ENCODE measurements at places on chromosomes 7 and 10.

- no peak for DNase-seq
These were observed 69.4 kb upstream of the FZD1 start for GRCh38 chr7:91194841-91195240.

DNA sequence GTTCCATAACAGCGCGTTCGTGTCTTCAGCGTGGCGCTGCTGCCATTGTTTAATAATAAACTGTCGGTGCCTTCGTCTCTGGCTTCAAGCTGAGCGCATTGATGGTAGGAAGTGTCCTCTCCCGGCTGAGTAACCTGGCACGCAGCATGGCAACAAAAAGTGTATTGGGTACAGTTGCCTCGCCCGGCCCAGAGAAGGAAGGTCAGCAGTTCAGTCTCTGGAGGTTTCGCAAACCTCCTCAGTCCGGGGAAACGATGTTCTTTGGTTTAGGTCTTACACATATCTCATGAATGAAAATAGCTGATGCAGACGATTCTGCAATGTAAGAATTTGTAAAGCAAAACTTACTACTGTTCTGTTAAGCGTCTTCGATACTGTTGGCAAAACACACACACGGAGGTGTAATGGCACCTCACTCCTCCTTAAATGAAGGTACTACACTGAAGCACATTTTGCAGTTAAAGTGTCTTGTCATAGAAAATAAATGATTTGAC is 739 bp upstream of the CCDC186 start:
- DNase-seq = no peak

DNA sequence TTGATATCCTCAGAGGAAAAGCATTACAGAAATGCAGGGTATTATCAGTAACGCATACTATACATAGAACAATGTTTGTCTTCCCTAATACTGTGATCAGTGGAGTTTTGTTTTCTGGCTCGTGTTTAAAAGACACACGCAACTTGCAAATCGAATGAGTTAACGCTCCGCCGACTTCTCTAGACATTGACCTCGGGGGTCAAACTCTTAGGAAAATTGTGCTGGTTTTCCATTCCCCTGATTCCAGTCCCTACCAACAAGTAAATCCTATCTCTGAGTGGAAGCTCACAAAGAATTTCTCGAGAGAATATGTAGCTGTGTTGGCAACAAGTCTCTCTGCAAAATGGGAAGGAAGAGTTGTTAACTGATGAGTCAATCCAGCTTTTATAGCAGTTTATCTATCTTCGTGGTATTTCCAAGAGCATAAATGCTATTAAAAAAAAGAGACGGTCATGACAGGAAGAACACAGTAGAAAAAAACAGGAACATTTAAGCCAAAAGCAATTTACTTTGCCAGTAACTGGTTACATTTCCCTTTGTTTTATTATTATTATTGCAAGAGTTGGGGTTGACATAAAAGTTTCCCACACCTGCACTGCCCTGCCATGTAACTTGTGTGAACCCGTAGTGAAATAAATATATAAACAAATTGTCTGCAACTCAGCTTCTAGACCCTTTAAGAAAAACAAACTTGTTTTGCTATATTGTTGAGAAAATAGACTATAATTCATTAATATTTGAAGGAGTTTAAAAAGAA is 144.4 kb downstream of the ARID5B start:
- no peak for DNase-seq

GRCh38 chr7:50665403-50666123 is 100.4 kb upstream of the DDC start:
- DNase-seq = no peak

DNA sequence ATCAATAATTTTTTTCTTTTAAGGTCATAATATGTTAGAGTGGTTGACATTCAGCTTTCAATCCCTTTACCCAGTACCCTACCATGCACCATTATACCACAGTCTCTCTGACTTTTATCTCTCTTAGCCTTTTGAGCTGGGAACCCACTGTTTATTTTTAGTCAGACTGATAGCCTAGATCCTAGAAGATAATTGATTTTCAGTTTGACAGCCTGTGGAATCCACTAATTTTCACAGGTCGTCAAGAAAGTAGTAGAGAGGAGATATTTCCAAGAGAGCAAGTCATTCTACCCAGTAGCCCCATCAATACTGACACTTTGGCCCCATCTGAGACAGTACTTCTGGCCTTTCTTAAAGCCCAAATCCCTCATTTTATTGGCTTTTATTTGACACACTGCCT is 67.1 kb upstream of the CC2D2B start:
- DNase-seq = no peak

- DNase-seq = no peak
These were observed 29.3 kb downstream of the CRCP start for GRCh38 chr7:66143876-66144332.

DNA sequence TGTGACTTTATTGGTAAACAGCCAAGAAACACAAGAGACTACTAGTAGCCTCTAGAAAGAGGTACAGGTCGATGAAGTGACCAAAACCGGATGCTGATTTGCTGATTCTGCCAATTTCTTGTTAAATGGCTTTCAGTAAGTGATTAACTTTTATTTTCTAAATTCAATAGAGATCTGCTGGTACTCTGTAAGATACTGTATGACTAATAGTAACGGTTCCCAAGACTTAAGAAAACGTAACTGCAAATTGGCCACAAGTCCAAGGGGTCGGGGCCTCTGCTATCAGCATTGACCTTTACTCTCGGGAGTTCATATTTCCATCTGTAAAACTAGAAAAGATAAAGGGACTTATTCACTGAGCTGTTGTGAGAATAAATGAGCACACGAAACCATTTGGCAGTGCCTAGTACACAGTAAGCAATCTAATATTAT is 1.4 kb downstream of the FAM3C start:
- no peak for DNase-seq

DNA sequence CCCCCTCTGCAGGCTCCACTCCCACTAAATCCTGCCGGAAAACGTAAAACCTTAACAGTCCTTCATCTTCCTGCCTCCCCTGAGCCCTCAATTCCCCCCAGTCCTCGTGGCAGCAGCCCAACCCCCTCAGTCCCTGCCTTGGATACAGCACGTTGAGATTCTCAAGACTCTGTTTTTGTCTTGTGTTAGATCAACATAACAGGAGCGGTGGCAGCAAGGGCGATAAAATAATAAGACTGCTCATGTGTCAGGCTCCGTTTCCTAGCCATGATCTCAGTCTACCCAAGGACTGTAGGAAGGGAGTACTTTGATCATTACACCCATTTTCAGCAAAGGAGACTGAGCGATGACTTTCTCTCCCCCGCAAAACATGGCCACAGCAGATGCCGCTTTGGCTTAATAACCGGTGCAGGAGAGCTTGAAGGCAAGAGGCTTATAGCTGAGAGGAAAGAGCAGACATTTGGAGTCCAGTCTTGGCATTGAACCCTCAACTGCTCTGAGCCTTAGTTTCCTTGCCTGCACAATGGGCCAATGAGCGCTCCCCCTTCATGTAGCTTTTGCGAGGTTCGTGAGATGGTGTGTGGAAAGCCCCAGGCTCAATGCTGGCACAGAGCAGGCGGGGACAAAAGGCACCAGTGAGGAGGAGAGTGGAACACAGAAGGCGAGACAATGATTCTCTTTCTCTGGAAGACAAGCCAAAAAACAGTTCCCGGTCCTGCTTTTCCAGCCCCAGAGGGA is 42.1 kb upstream of the PCBD1 start:
- no peak for DNase-seq

- no peak for DNase-seq
These were observed 60.4 kb upstream of the CDK1 start for GRCh38 chr10:60717852-60718251.

GRCh38 chr7:30674876-30675275 is 7.4 kb downstream of the CRHR2 start:
- DNase-seq = no peak

GRCh38 chr7:2231992-2232765 is 566 bp downstream of the MAD1L1 start:
- no peak for DNase-seq

GRCh38 chr10:17023386-17024298 is 106.0 kb downstream of the CUBN start:
- peak; percentile 96 for DNase-seq

DNA sequence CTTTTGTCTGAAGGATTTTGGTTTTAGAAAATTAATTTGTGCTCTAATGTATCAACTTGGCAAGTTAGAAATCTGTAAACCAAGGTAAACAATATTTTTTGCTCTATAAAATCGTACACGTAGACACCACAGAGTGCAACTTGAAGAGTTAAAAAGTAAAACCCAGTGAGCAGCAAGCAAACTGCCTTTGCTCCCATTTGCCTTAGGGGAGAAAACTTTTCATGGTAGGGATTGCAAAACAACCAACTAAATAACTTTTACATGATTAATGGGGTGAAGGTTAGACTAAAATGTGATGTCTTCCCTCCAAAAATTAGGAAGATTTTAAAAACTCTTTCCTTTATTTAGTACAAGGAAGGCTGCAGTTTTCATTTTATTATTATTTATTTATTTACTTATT is 224.2 kb upstream of the LYZL1 start:
- no peak for DNase-seq

DNA sequence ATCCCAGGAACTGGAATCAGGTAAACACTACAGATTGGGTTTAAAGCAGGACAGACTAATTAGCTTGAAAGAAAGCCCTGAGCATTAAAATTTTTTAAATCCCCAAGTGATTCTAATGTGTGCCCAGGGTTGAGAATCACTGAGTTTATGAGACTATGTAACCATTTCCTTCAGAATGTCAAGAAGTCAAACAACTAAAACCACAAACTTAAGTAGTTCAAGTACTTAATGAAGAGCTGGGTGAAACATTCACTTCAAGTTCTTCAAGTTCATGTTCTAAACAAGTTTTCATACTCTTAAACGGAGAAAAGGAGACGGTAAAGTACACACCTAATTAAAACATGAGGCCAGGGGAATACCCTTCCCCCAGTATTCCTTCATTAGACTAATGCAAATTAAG is 28.2 kb upstream of the TLL2 start:
- DNase-seq = no peak

DNA sequence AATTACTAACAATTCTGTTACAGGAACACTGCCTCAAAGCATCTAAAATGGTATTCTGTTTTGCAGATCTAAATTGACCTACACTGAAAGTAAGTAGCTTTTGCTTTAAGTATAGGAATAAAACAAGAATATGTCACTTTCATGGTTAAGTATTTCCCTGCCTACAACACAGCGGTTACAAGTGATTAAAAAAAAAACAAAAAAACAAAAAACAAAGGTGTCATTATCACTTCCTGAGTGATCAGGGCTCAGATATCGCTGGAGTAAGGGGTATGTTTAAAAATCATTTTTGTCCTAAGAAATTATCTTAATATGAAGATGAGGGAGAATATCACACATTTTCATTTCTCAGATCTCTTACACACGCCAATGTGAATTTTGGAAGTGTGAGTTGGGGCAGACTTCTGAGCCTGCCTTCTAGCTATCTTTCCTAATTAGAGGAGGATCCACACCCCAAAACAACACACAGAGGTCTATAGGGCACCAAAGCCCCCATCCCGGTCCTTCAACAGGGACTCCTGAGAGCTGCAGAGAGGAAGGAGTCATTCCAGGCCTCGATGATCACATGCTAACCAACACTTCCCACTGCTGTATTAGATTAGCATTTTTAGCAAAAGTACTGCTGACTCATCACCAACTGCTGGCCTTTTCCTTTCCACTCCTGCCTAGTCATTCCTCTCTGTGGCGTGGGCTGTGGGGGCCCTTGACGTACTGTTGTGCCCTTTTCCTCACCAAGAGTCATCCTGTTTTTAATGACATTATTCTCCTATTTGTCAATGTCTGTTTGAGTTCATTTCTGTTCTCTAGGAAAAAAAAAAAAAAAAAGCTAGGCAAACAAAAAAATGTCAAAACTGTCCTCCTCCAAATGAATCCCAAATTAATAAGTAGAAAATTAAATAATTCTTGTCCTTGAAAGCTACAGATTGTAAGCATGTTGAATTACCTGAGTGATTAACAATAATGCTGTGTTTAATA is 31.2 kb downstream of the PRTFDC1 start:
- peak; percentile 94 for DNase-seq

DNA sequence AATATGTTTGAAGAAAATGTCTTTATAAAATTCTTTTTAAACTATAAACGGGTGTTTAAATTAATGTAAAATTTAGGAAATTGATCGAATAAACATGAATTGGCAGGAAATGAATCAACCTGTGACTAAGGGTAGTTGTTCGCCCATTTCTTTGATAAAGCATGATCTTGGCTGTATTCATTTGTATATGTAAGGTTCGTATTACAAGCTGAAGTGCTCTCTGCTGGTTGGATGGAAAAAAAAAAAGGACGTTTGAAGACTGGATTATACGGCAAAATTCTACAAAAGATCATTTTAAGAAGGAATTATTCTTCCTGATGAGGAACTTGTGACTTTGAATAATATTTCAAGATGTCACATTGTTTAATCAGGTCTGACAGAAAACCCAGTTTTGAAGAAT is 185.4 kb upstream of the ANK3 start:
- no peak for DNase-seq

GRCh38 chr10:61406242-61406641 is 46.9 kb downstream of the TMEM26 start:
- DNase-seq = no peak

DNA sequence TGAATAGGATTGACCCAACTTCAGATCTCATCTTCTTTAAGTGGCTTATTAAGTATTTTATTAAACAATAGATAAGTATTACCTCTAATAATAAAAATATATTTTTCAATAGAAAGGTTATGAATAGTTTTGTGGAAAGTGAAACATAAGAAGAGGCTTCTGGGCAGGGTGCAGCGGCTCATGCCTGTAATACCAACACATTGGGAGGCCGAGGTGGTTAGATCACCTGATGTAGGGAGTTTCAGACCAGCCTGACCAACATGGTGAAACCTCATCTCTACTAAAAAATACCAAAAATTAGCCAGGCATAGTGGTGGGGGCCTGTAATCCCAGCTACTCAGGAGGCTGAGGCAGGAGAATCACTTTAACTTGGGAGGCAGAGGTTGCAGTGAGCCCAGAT is 26.5 kb downstream of the GPR85 start:
- no peak for DNase-seq

DNA sequence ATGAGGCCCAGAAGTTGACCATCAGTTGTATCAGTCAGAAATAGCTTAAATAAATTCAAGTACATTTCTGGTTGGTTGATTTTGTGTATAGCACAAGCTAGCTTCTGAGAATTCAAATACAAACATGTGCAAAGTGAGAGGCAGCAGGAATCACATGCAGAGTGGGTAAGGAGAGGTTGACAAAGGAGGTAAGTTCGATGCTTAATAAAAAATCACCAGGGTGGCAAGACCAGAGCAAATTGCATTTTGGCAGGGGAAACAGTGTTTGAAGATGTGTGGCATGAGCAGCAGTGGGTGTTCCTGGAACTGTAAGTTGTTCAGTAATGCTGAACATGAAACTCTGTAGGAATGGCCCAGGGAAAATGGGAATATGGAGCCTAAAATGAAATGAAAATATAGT is 52.6 kb downstream of the GNAI1 start:
- no peak for DNase-seq

Data from kidney capillary endothelial cell (primary cell).